ENCODE measurements at places on chromosomes 12 and 14.

- no peak for DNase-seq
Observed at GRCh38 chr14:62689733-62690132, 355.5 kb downstream of the KCNH5 start.

GRCh38 chr12:97306147-97306546 lies 156.5 kb upstream of the RMST start:
- no peak for DNase-seq

- no peak for DNase-seq
Observed at GRCh38 chr12:54660320-54660962, 12.3 kb upstream of the DCD start.

GRCh38 chr14:103257211-103257962 lies 76.7 kb upstream of the EIF5 start:
- no peak for DNase-seq

- DNase-seq: no peak
Observed at GRCh38 chr12:77995436-77996167, 164.9 kb downstream of the NAV3 start.

DNA sequence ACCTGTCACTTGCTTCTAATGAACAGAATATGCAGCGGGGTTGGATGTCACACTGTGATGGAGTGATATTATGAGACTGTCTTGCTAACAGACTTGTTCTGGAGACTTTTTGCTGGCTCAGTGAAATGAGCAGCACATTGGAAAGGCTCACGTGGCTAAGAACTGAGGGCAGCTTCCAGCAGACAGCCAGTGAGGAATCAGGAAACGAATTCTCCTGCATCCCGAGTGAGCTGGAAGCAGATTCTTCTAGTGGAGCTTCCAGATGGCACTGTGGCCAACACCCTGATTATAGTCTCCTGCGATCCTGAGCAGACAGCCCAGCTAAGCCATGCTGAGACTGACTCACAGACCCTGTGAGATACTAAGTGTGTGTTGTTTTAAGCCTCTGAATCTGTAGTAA lies 16.1 kb upstream of the TSPAN9 start:
- DNase-seq: no peak

GRCh38 chr12:116551952-116552772 lies 7.0 kb upstream of the MAP1LC3B2 start:
- peak; percentile 6 for DNase-seq

DNA sequence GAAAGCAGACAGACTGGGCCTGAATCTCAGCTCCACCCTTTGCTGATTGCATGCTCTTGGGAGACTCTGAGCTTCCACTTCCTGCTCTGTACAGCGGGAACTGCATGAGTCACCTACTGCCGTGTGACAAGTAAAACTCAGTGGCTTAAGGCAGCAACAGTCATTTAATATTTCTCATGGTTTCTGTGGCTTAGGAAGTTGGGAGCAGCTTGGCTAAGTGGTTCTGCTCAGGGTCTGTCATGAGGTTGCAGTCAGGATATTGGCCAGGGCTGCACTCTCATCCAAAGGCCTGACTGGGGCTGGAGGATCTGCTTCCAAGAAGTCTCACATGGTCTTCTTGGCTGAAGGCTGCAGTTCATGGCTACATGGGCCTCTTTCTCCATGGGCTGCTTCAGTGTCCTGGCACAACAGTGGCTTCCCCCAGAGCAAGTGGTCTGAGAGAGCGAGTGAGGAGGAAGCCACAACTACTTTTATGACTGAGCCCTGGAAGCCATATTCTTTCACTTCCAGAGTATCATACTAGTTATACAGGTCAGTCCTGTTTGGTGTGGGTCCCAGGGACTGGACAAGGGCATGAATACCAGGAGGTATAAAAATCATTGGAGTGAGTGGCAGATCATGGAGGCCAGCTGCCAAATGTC lies 49.7 kb downstream of the FAM222A start:
- DNase-seq: no peak

GRCh38 chr14:96303981-96304380 lies 48.0 kb downstream of the BDKRB1 start:
- no peak for DNase-seq

DNA sequence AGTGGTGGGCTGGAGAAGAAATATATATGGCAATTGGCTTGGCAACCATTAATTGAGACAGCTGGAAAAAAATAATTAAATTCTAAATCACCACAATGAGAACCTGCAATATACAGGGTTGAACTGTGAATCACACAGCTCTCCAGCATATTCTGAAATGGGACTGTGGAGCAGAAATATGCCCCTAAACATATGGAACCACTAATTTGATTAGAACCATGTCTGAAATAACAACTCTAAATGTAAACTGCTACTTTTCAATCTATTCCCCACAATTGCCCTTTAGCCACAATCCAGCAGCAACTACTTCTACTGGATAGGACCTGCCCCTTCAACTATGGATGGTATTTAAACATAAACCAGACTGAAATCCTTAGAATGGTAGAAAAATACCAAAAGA lies 330.4 kb downstream of the TRHDE start:
- DNase-seq: no peak

DNA sequence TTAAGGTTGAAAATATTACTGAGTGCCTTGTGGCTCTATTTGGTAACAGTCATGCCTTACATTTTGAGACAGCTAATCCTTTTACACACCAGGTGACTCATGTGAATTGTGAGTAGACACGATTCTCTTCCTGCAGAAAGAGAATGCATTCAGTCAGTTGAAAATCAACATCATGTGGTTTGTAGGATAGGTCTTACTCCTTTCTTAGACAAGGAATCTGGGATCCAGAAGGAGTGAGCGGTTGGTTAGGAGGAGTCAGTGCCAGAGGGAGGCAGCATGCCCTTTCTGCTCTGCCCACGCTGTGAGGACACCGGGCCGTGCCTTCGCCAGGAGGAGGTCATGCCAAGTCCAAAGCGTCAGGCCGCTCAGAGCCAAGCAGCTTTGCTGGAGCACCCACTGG lies 47.6 kb downstream of the TRAF3 start:
- no peak for DNase-seq

DNA sequence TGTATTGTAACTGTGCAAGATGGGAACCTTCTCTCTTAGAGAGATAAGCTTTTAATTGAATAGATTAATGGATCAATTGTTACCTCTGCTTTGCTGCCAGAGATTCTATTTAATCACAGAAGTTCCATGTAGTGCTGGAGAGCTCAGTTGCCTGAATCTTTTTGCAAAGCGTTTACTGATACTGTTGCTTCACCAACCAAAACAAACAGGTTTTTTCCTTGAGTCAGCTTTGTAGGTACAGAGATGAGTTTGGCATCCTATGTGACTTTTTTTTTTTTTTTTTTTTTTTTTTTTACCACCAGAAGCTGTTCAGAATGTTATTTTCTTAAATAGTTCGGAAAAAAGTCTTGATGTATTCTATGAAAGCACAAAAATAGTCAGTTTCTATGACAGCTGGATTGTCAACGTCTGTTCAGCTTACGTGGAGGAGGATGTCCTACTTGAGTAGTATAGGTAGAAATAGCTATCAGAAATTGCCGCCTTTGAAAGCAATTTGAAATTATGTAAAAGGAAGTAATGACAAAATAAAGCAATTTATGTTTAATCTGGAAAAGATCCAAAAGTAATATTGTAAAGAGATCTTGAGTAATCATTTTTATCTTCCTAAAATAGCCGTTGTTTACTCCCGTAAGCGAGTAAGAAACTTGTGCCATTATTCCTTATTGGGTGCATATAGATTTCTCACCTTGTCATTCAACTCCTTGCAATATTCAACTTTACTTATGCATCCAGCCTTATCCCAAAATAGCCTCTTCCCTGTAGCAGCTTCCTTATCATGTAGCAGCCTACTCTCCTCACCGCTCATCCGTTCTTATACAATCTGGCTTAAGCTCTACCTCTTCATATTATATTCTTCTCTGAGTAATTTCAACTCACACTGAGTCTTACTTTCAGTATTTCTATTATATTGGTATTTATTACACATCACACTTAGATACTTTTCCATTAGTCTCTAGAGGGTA lies 5.2 kb downstream of the LRRK2 start:
- no peak for DNase-seq

DNA sequence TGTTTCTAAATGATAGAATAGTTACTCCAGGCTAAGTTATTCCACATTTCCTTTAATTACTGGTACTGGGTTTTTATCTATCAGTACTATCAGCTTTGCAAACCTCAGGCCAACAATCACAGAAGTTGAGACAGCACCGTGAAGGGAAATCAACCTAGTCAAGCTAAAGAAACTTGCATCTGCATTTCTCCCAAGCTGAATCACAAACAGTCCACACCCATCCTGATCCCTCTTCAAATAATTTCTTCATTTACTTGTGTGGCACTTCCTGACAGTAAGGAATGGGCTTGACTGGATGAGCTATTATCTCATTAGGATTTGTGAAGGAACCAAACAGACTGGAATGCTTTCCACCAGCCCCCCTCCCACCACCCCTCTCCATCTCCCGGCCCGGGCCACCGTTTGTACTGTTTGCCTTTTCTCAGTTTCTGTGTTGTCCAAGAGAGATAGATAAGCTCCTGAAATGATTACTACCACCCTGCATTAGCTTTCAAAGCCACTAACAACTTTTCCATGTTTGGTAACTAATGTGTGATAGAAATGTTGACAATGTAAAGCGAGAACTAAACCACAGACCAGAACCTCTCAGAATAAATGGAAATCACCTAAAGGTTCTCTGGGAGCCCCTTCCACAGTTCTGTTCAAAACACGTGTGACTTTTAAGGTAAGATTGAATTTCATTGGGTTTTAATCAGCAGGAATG lies 236.3 kb downstream of the SLC25A21 start:
- peak; percentile 9 for DNase-seq

- no peak for DNase-seq
Observed at GRCh38 chr14:70289138-70289537, 70.3 kb downstream of the COX16 start.

DNA sequence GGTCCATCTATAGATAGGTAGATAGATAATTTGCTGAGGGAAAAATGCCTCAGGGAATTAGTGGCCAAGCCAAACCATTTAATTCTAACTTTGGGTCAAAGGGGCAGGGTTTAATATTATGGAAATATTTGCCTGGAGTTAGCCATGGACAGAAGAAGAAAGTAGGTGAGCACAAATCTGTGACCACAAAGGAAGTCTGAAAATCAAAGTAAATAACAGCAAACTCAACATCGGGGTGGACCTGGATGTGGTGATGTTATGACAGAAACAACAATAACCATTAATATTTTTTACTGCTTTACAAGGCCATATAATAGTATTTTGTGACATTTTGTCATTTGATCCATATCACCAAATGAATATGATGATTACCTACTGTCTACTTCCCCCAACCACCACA lies 578.0 kb upstream of the MGAT4C start:
- no peak for DNase-seq

DNA sequence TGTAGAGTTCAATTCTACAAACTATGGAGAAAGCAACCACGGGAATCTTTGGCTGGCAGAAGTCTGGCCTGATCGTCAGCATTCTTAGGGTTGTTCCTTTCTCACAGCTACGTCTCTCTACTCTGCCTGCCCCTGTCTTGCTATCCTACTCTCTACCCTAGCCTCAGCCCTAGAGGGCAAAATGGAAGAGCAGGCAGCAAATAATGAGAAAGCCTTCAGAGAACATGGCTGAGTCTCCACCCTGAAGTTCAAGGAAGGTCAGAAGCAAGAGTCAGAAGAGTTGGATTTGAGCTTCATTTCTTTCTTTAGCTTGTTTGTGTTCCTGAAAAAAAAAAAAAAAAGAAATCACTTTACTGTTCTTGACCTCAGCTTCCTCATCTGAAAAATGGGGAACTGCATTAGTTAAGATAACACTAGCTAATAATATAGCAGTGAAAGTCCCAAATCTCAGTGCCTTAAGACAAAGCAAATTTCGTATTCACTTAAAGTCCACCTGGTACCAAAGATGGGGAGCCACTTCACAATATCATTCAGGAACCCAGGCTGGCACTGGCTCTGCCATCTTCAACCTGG lies 50.2 kb upstream of the CCND2 start:
- no peak for DNase-seq

DNA sequence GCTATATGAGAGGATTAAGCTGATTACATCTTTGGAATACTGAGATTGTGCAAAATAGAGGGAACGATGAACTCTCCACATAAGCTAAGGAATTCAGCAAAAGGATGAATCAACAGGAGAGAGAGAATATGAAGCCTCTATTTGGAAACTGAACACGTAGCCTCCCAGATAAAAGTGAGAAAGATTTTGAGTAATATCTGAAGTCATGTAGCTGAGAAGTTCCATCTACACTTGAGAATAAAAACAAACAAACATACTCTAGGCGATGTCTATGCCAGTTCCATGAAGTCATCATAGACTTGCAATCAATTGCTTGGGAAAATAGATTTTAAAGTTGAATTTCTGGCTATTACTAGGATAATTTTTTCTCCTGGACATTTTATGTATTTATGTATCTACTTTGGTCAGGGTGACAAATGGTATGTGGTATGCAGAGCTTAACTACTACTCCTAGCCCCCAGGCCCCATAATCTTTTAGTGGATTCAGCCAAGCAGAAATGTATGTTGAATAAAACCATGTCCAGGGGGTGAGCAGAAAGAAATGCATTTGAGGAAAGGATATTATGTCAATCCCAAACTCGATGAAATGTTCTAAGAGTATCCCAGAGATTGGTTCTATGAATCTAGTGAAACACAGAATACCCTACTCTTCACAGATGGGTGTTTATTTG lies 627.4 kb downstream of the DIO2 start:
- no peak for DNase-seq

Data from neural progenitor cell (in vitro differentiated cells).